NCI-H2227 treated with DMSO at 0.1 percent for 48 hours (cell line): ENCODE measurements at places on chromosomes 3 and 15.

DNA sequence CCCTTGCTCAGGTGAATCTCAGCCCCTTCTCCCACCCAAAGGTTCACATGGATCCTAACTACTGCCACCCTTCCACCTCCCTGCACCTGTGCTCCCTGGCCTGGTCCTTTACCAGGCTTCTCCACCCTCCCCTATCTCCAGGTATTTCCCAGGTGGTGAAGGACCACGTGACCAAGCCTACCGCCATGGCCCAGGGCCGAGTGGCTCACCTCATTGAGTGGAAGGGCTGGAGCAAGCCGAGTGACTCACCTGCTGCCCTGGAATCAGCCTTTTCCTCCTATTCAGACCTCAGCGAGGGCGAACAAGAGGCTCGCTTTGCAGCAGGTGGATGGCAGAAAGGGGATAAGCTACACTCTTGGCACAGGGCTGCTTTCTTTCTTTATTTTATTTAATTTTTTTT is 4.5 kb downstream of the FAM131A start:
- no peak for DNase-seq

GRCh38 chr3:196969134-196969659 is 564 bp upstream of the PIGZ start:
- DNase-seq: no peak

GRCh38 chr3:129888771-129889170 is 4.7 kb downstream of the TMCC1 start:
- no peak for DNase-seq

- no peak for DNase-seq
Observed at GRCh38 chr3:5218815-5219214, 31.3 kb downstream of the EDEM1 start.

DNA sequence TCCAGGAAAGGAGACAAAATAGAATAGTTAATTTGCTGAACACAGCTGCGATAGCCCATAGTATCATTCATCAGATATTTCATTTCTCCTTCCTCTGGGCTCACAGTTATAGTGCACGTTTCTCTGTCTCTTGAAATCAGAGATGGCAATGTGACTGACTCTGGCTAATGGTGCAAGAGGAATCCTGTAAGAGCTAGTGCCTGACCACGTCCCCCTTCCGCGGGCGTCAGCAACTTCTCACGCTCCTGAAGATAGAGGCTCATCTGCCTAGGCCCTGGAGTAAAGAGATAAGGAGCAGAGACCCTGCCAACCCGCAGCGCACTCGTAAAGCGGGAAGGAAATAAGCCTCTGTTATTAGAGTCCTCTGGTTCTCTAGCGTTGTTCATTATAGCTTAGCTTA is 391.8 kb downstream of the VPS13C start:
- DNase-seq: no peak

DNA sequence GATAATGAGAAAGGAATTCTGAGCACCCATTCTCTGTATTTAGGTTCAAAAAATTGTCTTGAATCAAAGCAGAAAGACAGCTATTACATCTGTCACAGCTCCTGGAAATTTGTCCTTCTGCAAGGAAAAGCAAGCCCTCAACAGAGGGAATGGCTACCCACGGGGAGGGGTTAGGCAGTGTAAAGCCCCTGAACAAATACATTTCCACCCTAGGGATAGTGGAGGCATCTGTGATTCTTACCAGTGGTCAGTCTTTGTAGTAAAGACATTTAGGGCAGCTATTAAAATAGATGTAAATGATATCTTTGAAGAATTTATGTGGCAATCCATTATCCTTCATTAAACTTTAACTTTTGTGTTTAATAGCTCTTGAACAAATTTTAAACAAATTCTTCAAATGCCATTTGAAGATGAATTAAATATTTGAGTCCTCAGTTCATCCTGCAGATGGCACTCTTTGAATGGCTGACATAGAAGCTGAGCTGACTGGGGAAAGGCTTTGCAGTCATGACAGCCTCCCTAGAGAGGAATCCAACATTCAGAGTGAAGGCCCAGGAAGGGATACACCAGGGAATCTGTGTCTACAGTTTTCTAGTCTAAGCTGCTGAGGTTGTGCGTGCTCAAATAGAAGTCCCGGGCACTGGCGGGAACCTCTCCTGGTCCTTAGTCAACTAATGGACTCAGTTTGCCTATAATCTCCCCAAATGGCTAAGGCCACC is 359.7 kb upstream of the ROPN1 start:
- no peak for DNase-seq

DNA sequence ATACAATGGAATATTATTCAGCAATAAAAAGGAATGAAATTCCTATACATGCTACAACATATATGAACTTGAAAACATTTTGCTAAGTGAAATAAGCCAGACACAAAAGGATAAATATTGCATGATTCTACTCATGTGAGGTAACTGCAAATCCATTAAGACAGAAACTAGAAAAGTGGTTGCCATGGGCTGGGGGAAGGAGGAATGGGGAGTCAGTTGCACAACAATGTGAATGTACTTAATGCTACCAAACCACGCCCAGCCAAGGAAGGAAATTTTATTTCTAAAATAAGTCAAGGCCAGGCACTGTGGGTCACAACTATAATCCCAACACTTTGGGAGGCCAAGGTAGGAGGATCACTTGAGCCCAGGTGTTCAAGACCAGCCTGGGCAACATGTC is 9.8 kb upstream of the GMPPB start:
- DNase-seq: no peak
